ENCODE measurements at places on chromosomes 5 and 9.

DNA sequence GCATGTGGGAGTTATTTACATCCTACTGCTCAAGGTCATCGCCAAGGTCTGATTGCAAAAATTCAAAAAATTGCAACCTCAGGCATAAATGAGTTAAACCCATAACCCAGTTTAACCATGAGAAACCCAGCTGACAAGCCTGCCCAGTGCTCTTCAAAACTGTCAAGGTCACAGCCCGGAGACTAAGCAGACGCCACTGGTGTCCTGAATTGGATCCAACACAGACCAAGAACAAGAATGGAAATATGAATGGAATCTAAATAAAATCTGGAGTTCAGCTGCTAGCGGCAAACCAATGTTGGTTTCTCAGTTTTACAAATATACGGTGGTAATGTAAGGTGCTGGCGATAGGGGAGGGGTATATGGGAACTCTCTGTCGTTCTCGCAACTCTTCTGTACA is 201.5 kb upstream of the MVB12B start:
- no peak for DNase-seq

DNA sequence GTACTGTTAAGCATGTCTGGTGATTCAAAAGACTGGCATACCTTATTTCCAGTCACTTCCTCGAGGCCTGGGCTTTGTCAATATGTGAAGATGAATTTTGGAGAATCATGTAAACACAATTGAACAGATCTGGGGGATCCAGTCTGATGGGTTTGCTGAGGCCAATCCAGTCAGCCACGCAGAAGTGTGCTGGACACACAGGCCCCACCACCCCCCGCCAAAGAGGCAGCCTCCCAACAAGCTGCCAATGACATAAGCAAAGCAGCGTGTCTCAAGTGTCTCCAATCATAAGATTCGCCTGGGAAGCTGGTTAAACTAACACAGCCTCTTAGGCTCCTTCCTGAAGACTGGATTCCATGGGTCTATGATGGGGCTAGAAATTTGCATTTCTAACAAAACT is 192.9 kb upstream of the KLF9 start:
- no peak for DNase-seq

- DNase-seq: no peak
Measured at GRCh38 chr5:50726475-50727148, 60.2 kb downstream of the PARP8 start.

GRCh38 chr5:17799521-17799920 is 165.3 kb downstream of the TAF11L14 start:
- DNase-seq: peak; percentile 92

DNA sequence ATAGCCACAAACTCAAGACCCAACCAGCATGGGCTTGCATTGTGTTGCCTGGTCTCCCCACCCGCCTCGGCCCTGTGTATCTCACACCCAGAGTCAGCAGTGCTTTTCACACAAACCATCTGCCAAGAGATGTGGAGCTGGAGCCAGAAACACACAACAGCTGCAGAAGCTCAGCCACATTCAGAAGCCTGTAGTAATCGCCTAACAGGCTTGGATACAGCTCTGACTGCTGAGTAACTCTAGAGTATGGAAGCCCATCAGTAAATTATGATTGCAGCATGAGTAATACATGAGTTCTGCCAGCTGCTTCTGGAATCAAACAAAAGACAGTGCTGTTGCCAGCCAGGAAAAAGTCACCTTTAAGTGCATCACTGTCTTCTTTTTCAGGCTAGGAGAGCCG is 16.0 kb downstream of the TEK start:
- no peak for DNase-seq

DNA sequence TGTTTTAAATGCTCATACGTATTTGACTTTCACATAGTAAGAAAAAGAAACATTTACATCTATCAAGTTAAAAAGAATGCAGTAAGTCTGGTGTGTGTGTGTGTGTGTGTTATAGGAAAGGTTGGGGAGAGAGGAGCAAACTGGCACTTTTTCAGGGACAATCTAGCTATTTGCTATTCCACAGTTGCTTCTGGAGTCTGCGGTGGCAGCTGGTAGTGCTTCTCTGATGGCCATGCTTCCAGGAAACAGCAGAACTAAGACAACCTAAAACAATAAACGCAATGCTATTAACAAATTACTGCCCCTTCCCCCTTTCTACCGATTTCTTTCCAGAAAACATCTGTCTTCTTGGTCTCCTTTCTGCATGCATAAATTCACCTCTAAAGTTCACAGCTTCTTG is 70.0 kb upstream of the CDH10 start:
- DNase-seq: no peak

- no peak for DNase-seq
Measured at GRCh38 chr9:132531195-132531594, 51.2 kb upstream of the BARHL1 start.

GRCh38 chr5:179176571-179177230 is 116.5 kb downstream of the ZNF354C start:
- DNase-seq: no peak

DNA sequence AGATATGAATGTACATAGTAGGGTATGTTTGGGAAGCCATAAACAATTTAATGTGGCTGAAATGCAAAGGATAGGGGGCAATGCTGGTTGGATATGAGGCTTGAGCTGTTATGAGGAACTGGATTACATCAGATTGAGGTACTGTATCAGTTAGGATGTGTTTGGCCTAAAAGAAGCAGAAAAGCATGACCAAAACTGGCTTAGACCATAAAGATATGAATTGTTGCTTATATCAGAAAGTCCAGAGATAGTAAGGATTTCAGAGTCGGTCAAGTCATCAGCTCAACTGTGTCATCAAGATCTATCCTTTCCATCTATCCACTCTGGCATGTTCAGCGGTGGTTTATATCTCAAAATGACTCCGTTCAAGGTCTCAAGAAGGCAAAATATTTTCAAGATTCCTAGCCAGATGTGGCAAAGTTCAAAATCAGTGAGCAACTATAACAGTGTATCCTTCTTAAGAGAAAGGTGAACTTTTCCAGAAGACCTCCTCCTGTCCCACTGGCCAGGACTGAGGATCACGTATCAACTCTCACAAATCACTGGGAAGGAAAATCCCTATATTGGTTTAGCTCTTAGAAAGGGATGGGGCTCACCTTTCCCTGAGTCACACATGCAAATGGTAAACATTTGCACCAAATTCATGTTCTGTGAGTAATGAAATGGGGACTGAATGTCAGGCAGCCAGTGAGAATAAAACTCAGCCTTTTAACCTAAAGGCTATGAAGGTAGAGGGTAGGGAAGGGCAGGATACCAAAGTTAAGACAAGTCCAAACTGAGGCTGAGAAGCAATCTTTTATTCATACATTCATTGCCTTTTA is 257.8 kb downstream of the TRIM32 start:
- DNase-seq: no peak

GRCh38 chr5:172999372-172999973 is 15.9 kb downstream of the ATP6V0E1 start:
- DNase-seq: no peak

- no peak for DNase-seq
Measured at GRCh38 chr5:158543539-158544387, 556.0 kb downstream of the EBF1 start.

DNA sequence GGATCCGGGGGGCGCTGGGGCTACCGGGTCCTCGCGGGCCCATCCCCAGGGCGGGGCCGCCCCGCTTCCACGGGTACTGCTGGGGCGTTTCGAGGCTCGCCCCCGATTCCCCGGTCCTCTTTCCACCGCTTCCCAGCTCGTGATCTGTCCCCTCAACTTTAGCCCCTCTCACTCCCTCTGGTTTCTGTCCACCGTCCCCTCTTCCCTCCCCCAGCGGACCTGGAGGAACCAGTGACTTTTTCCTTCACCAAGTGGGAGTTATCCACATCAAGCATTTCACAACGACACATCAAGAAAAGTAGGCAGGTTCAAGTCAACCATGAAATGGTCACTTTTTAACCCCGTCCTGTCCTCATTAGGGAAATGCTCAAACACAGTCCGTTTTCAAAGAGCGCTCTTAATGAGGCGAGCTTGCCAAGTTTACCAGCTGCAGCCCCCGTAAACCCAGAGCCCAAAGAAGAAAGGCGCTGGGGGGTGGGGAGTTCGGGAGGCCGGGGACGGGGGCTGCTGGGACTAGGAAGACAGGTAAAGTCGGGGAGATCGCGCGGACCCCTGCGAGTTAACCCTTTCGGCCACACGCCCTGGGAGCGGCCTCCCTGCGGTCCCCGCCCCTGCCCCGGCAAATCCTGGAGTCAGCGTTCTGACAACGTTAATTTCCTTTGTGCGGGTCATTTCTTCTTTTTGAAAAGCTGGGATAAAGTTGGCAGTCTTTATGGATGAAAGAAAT is 2.1 kb upstream of the NFIB start:
- DNase-seq: peak; percentile 38

DNA sequence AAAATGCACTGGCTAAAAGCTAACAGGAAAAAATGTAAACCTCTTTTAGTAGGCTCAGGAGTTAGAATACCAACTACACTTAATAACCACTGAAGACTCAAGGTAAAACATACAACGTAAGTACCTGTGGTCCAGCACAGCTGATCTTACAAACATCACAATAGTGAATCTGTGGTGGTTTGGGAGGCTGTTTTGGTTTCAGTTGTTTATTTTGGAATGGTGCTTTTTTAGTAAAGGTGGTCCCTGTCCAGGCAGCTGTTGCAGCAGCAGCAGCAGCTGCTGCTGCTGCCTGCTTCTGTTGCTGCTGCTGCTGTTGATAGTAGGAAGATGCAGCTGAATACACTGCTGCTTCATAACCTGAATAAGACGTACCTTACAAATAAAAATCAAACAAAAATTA is 37.9 kb downstream of the ZFR start:
- DNase-seq: no peak

- DNase-seq: no peak
Measured at GRCh38 chr5:159010661-159011442, 88.9 kb downstream of the EBF1 start.

DNA sequence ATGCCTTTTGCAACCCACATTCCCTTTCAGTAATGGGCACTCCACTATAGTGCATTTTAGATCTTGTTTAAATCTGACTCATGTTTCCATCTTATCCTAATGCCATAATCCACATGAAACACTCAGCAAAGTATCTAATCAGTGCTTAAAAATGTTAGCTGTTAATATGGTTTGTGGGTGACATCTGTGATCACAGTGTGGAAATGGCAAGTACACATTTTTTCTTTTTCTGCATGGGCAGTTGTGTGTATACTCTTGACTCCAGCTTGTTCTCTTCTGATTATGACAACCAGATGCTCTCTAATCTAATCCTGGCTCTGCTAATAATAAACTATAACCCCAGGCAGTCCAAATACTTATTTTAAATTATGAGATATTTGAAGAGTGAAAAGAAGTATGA is 103.3 kb downstream of the EDIL3 start:
- no peak for DNase-seq

DNA sequence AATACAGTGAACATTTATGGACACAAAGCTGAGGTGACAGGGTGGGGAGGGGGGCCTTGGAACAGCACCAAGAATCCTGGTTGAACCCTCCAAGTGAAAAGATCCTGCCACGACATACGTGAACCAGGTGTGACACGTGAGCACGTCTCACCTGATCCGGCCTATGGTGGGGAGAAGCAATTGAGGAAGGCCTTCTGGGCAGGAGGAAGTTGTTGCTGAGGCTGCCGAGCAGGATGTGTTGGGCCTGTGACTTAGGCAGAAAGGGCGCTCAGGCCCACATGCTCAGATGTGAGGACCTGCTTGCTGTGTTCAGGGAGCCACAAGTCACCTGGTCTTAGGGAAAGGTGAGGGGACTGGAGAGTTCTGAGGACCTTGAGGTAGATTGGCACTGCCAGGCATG is 2.5 kb upstream of the MAPK9 start:
- DNase-seq: no peak

GRCh38 chr5:62575489-62575888 is 3.1 kb upstream of the LRRC70 start:
- DNase-seq: no peak

DNA sequence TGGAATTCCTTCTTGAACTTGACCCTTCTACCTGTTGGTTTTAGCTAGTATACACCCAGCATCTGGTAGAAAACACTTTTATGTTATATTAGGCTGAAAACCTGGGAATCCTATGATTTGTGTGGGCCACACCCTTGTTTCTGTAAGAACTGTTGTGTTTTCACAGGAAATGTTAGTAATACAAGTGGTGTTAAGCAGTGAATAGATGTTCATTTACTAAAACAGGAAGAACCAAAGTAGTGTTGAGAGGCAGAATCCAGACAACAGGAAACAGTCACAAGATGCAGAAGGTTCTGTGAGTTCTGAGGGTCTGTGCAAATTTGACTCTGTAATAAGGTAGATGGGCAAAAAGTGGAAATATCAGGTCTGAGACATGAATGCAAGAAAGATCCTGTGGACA is 73.0 kb upstream of the RAI14 start:
- DNase-seq: no peak

DNA sequence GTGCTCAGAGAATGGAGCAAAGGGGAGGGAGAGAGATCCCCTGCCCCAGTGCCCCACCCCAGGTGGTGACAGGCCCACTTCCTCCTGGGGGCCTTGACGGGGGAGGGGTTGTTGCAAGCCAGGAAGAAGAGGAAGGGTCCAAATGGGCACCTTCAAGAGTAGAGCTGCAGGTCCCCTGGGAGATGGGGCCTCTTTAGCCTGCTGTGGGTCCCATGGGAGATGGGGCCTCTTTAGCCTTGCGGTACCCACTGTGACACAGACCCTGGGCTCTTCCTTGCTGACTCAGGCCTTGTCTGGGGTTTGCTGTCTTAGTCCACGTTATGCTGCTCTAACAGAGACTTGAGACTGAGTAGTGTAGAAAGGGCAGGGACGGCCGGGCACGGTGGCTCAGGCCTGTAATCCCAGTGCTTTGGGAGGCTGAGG is 9.6 kb upstream of the TOR4A start:
- no peak for DNase-seq

- DNase-seq: no peak
Measured at GRCh38 chr5:135339189-135339588, 59.8 kb downstream of the MACROH2A1 start.

GRCh38 chr5:169710675-169711074 is 73.6 kb downstream of the DOCK2 start:
- DNase-seq: no peak

- peak; percentile 61 for DNase-seq
Measured at GRCh38 chr5:132812781-132813598, at the start of gene SOWAHA. SOWAHA (plus strand) TSS chr5:132813302; CDS start chr5:132813622, 320 bp downstream.

DNA sequence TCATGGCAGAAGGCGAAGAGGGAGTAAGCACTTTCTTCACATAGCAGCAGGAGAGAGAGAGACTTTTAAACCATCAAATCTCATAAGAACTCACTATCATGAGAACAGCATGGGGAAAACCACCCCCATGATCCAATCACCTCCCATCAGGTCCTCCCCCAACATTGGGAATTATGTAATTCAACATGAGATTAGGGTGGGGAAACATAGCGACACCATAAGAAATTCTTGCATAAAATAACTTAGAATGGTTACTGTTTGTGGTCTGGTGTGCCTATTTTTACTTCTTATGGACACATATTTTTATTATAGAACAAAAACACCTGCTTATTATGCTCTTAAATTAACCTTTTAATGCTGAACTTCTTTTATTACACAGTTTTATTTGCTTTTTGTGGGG is 298.1 kb downstream of the PJA2 start:
- no peak for DNase-seq

DNA sequence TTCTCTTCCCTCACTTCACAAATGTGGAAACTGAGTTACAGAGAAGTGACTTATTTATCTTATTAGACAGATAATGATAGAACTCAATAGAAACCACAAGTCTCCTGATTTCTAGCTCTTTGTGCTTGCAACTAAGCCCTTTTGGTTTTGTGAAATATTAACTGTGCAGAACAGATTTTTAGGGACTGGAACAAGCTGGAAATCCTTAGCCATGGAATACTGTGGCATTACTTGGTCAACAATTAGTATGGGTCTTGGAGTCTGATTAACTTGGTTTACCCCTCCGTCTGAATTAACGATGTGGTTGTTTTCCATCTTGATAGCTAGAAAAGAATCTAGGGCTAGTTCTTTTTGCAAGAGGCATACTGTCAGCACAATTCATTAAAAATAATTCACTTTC is 584 bp upstream of the KLF9 start:
- no peak for DNase-seq
